NCI-H2081 treated with DMSO at 0.1 percent for 48 hours (cell line): ENCODE measurements at places on chromosomes 2 and 18.

- DNase-seq: no peak
These were observed at the start of gene CD28 for GRCh38 chr2:203706403-203706802. Gene CD28 (plus strand): TSS chr2:203706639. CDS start chr2:203706697, 58 bp downstream.

DNA sequence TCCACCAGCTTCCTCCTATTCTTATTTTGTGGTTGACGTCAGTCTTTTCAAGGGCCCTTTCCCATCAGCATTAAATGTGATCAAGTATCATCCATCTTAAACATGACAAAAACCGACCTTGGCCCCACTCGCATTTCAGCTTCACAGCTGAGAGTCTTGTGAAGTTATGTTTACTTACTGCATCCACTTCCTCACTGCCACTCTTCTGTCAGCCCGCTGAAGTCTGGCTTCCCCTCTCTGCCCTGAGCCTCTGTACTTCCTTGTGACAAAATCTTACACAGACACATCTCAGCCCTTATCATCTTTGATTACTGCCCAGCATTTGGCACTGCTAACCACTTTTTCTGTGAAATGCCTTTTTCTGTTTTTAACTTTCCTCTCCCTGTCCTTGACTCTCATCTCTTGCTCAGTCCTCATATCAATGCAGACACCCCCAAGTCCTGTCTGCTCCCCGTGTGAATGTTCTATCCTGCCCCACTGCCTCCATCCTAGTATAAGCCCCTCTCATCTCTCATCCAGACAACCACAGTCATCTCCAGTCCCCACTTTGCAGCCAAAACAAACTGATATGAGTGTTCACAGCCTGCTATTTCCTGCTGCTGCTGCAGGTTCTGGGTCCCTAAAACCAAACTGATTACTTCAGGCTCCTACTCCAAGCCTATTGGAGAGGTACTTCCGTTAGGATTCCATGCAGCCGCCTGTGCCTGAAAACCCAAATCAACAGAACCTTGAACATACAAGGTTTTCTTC, 31.4 kb downstream of the FOSL2 start:
- no peak for DNase-seq

- no peak for DNase-seq
These were observed 105.2 kb upstream of the OTOS start for GRCh38 chr2:240245706-240246105.

DNA sequence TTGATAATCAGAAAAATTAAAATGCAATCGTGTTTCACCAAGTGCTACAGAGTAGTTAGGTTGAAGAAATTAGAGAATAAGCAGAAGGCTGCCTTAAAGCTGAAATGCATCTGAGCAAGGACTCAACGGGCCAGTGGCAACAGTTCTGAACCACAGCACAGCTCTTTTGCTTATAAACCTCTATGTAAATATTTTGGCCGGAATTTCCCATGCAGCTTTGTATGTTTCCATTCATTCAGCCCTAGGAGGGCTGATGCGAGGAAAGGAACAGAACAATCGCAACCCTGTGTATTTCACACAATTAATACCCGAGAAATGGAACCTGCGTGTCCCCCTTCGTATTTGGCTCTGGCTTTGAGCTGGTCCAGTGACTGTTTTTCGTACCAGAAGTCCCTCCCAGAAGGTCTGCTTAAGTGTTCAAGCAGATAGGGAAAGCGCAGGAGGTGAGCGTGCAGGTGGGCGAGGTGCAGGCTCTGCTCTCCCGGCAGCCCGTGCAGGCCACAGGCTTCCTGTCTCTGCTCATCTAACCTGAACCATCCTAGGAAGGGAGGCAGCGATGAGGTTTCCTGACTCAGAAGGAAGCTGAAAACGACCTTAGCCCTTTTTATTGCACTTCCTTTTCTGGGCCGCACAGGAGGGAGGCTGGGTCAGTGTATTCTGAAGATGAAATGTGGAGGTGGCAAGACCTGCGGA, 67.3 kb downstream of the ASB1 start:
- DNase-seq: no peak

- no peak for DNase-seq
These were observed 891.6 kb upstream of the ZEB2 start for GRCh38 chr2:145411493-145411892.

DNA sequence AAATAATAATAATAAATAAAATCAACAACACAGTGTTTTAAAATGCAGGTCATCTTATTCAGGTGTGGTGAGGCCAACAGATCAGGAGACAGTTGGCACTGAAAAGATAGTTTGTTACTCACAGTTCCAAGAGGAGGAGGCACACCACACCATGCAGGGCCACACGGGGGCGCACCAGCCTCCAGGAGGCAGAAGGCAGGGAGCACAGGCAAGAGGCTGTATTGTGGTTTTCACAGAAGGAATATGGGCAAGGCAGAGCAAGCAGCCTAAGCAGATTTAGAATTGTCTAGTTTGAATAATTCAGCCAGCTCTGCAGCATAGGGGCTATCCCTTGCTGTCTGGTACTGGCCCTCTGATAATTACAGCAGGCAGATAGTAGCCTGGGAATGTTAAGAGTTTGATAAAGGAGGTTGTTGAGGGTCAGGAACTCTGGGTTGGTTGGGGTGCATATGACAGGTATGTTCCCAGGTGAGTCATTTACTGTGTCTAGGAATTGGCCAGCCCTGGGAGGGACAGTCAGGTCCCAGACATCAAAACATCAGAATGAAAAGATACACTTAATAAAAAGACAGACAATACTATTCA, 31.3 kb downstream of the KIAA2012 start:
- DNase-seq: no peak
